T1000 (cell line): ENCODE measurements at places on chromosomes 13 and 19.

DNA sequence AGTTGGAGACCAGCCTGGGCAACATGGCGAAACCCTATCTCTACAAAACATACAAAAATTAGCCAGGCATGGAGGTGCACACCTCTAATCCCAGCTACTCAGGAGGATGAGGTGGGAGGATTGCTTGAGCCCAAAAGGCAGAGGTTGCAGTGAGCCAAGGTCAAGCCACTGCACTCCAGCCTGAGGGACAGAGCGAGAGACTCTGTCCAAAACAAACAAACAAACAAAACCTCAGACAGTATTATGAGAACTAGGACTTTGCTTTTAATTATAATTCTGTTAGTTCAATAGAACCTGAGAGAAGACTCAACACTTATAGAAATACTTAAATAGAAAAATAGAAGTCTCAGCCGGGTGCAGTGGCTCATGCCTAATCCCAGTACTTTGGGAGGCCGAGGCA, 31.1 kb upstream of the TPM4 start:
- no peak for DNase-seq

GRCh38 chr19:34988119-34988518, 12.0 kb upstream of the GRAMD1A start:
- no peak for DNase-seq

GRCh38 chr13:95155093-95155492, 146.2 kb downstream of the ABCC4 start:
- DNase-seq = no peak

GRCh38 chr13:99434258-99434788, 66.9 kb upstream of the TM9SF2 start:
- no peak for DNase-seq

GRCh38 chr13:113451951-113452421, 1.3 kb downstream of the ADPRHL1 start:
- DNase-seq = no peak
